ENCODE measurements at places on chromosomes 7 and 10.
A peak's percentile ranks its signal among the peaks of the same experiment; 100 is the strongest.

GRCh38 chr7:25405736-25406135 is 177.4 kb upstream of the NPVF start:
- DNase-seq: no peak

DNA sequence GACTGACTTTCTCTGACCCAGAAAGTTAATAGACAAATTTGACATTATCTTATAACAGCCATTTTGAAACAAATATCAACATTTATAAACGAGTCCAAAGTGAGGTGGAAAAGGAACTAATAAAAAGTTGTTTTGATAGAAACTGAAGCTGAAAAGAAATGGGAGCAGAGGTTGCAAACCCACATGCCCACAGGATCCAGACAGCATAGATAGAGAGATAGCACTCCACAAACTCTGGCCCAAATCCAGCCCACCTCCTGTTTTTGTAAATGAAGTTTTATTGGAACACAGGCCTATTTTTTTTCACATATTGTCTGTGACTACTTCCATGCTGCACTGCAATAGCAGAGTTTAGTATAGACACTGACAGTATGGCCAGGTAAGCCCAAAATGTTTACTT is 171.9 kb downstream of the PRKG1 start:
- DNase-seq: no peak

DNA sequence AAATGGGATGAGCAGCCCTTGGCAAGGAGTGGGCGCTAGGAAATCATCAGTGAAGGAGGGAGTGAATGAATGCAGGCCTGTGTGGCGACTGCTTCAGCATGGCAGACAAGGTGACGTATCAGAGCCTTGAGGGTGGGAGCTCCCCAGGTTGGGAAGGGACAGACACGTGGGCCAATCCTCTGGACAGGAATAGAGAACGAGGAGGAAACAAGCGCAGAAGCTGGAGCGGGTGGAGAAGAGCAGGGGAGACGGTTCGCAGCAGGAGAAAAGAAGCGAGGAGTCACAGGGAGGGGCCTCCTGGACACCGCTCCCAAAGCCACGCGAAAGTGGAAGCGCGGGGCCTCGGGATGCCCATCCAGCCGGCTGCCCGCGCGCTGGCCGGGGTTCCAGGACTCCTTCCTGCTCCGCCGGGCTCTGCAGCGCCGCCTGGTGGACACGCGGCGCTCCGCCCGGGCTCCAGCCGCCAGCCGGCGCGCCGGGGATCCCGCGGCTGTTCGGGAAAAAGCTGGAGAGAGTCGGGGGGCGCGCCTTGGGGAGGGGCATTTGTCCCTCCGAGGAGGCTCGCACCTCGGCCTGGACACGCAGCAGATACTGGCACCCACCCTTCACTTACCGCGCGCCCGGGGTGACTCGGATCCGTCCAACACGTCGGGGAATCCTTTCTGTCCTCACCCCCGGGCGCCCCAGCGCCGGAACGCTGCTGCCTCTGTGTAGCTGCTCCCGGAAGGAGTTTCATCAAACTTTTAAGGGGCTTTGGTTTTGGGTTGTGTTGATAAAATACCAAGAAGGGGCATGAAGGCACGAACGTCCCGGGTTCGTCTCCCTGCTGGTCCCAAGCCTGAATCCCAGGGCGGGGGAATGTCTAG is 6.3 kb downstream of the ZNF503 start:
- no peak for DNase-seq

GRCh38 chr10:28781296-28781695 is 104.0 kb downstream of the BAMBI start:
- no peak for DNase-seq

GRCh38 chr10:130424418-130424817 is 288.2 kb downstream of the GLRX3 start:
- DNase-seq: no peak

DNA sequence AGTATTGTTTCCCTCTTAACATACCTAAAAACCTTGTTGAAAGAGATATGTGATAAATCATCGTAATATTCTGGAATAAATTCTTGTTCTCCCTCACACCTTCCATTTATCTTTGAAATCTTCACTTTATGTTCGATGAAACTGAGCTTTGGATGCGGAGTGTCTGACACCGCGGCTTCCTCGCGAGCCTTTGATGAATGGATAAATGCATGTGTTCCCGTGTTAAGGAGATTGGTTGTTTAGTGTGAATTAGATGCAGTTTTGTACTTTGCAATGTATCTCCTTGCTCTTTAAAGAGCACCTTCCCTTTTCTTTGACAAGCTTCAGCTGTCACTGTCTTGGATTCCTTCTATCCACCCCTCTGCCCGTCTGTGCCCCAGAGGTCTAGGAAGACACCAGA is 138.1 kb downstream of the DOCK1 start:
- no peak for DNase-seq

GRCh38 chr7:98703916-98704315 is 86.8 kb downstream of the NPTX2 start:
- no peak for DNase-seq

DNA sequence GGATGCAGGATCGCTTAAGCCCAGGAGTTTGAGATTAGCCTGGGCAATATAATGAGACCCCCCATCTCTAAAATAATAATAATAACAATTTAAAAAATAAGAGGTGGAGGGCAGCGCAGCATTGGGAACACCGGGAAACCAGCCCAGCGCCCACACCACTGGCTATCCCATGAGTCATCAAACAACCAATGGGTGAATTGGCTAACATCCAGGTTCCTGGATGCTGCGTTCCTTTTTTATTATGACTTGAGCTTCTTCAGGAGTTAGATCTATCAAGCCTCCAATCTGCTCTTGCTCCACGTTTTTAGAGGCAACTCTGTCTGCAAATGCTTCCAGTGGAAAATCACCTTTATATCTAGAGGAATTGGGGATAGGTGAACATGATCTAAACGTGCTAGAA is 10.0 kb upstream of the LRRC4 start:
- no peak for DNase-seq

- no peak for DNase-seq
These were observed 51.6 kb upstream of the ZNF32 start for GRCh38 chr10:43700306-43700705.

DNA sequence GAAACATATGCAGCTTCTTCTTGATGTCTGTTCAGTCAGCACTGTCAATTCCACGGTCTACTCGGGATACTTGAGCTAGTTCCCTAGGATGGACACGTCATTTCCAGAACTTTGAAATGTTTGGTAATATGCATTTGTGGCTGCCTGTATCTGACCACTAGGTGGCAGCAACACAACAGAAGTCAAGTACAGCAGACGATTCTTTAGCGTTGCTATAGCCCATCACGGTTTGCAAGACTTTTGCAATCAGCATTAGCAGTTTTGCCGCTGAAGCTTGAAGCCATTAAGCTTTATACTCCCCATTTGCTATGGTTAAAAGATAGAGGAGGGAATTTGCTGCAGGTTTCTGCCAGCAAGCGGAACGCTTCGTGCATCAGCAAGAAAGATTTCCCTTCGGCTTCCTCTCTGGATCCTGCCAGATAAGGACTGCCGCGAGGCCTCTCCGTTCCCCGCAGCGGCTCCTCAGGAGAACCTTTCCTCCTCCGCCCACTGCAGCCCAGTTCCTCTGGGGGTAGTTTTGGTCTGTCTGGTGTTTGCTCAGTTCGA is 63.5 kb downstream of the ABCC2 start:
- DNase-seq: peak; percentile 74

DNA sequence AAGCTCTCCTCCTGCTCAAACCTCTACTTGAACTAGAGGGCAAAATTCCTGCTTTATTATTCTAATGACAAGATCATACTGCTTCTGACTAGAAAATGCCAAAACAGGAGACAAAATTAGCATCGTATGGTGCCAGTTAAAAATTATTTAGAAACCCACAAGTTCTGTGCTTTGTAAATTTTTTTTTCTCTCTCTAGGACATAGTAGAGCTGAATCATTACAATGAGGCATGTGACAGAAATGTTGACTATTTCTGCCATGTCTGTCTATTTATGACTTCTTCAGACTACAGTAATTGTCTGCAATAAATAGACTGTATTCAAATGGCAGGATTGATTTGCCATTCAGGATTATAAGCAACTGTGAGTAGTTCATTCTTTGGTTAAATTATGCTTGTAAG is 335.8 kb downstream of the PRPF18 start:
- no peak for DNase-seq

- DNase-seq: no peak
These were observed 6.5 kb upstream of the CPED1 start for GRCh38 chr7:120981888-120982615.

DNA sequence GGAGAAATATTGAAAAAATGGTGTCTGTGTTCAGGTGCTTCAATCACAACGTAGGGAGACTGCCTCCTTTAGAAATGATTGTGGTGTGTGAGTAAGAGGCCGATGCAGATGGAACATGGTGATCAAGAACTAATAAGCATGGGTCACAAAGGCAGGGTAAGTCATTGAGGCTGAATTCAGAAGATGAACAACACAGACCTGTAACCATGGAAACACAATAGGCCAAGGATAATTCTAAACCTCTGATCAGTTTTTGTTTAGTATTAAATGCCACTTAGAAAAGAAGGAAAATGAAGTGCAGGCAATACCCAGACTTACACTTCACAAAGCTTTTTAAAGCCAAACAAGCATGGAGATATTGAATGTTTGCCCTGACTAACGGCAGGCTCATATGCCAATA is 32.8 kb upstream of the TAS2R16 start:
- DNase-seq: no peak

DNA sequence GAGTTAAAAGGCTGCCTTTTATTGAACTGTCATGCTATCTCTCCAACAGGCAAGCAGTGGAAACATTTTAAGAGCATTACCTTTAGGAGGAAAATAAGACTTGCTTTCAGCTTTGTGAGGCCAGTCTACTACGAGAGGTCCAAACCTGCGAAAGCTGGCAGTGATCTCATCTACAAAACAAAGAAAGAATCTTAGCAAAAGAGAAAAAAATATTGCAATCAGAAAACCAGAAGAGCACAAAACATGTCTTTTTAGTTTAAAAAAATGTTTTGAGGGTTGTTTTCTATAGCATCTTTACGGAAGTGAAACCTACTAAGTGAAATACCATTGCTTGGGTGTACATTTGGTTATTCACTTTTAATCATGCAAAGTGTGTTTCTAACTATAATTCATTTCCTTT is 147.9 kb downstream of the CPEB3 start:
- DNase-seq: no peak

- no peak for DNase-seq
These were observed 25.1 kb downstream of the PLEKHS1 start for GRCh38 chr10:113776553-113776952.

GRCh38 chr7:38330039-38330438 is 56.6 kb upstream of the TARP start:
- no peak for DNase-seq

Measured in posterior cingulate gyrus (tissue), 11 donors.